ENCODE measurements at places on chromosomes 1 and 21. TPM values are rescaled to one million over a fixed set of nuclear protein-coding genes. Genes with fewer than 3 reads are reported as not detected.

RAB7B gene
- total RNA-seq = 7.4 TPM

C1orf56 gene
- total RNA-seq = 0.82 TPM

EPRS1 gene
- total RNA-seq = 269 TPM

IL20 gene
- not detected for total RNA-seq
